ENCODE measurements at places on chromosomes 11 and 22. TPM values are rescaled to one million over a fixed set of nuclear protein-coding genes. Genes with fewer than 3 reads are reported as not detected.

Gene SYCE3
- total RNA-seq, result not detected

GRCh38 chr11:63504933-63505586 lies 824 bp upstream of the LGALS12 start:
- no peak for DNase-seq

GRCh38 chr11:35944503-35945136 lies 758 bp downstream of the LDLRAD3 start:
- DNase-seq, result no peak

- peak; percentile 28 for DNase-seq
These were observed 1.8 kb downstream of the ALKBH8 start for GRCh38 chr11:107563702-107564101.

DNA sequence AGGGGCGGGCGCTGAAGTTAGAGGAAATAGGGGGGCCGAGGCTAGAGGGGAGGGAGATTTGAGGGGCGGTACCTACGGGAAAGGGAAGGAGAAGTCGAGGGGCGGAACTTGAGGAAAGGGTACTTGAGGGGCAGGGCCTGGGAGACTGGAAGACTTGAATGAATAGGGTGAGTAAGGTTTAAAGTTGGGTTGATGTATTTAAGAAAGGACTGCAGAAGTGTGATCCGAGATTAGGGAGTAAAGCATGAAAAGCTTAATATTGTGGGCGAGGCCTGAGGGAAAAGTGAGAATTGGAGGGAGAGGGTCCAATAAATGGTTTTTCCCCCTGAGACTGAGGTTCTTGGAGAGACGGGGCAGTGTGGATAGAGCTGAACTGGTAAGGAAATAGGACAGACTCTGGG lies 723 bp downstream of the HSCB start:
- DNase-seq, result no peak

Gene DERL3
- 3.7 TPM for total RNA-seq

Gene OR8D1
- not detected for total RNA-seq

DNA sequence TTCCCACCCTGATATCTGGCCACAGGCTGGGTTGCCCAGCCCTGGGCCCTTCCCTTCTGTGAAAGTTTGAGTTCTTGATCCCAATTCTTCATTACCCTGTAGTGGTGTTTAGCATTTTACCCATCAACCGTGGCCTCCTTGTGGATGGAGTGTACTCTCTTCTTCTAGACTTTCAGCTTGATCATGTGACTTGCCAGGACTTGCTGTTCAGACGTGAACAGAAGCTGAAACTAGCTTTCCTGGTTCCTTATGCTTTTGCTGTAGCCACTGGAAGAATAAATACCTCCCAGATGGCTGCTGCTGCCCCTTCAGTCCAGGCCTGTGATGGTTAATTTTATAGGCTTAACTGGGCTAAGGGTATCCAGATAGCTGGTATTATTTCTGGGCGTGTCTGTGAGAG lies 32.7 kb upstream of the DAGLA start:
- DNase-seq, result no peak

GRCh38 chr11:71454470-71455113 lies 1.6 kb downstream of the NADSYN1 start:
- peak; percentile 43 for DNase-seq

Gene CPSF7
- 86.6 TPM for total RNA-seq

- no peak for DNase-seq
These were observed 33.6 kb upstream of the TUB start for GRCh38 chr11:8047382-8047781.

GRCh38 chr11:120241277-120241676 lies 1.3 kb downstream of the POU2F3 start:
- no peak for DNase-seq

GRCh38 chr11:30855383-30856006 lies 269.3 kb upstream of the MPPED2 start:
- DNase-seq, result no peak

Gene DDTL
- total RNA-seq, result 4.1 TPM

- no peak for DNase-seq
These were observed 7.8 kb downstream of the DCPS start for GRCh38 chr11:126311401-126312291.

Gene SCGB1D2
- not detected for total RNA-seq

Gene RAB39A
- not detected for total RNA-seq

DNA sequence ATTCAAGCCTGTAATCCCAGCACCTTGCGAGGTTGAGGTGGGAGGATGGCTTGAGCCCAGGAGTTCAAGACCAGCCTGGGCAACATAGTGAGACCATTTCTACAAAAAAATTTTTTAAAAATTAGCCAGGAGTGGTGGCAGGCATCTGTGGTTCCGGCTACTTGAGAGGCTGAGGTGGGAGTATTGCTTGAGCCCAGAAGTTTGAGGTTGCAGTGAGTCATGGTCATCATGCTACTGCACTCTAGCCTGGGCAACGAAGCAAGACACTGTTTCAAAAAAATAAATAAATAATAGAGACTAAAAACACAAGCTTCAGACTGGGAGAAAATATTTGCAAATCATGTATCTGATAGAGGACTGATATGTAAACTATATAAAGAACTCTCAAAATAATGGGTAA lies 33.2 kb downstream of the BTBD10 start:
- no peak for DNase-seq

GRCh38 chr11:7573558-7574296 lies 59.9 kb downstream of the PPFIBP2 start:
- DNase-seq, result no peak

GRCh38 chr22:47976219-47976618 lies 1213.8 kb downstream of the TBC1D22A start:
- DNase-seq, result no peak

DNA sequence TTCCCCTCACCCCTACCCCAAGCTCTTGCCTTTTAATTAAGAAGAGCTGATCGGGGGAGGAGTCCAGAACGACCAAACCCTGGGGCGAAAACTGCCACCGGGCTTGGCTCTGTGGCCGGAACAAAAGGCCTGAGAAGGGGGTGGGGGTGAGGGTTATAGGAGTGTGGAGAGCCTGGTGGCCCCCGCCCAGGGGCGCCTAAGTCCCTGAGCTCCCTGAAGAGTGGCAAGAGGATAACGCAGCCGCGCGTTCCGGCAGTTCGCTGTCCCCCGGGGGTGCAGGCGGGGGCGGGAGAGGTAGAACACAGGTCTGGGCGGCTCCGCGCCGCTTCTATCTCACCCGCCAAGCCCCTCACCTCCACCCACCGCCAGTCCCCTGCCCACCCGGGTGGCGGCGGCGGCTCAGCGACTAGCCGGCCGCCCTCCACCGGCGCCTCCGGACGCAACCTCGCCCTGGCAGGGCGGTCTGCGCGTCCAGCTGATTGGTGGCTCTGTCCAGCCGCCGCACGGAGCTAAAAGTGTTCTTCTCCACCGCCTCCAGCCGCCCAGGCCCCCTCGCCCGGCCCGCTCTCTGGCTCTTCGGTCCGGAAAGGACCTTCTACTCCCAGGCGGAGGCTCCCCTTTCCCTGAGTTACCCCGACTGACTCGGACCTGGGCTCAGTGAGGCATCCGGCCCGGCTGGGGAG lies 18.7 kb upstream of the BDNF start:
- peak; percentile 43 for DNase-seq

- DNase-seq, result no peak
These were observed 78.8 kb downstream of the LIF start for GRCh38 chr22:30167734-30168133.

- DNase-seq, result peak; percentile 68
These were observed 14.4 kb upstream of the SERPINH1 start for GRCh38 chr11:75547617-75548058.

GRCh38 chr11:47398551-47398950 lies 9.8 kb upstream of the SLC39A13 start:
- no peak for DNase-seq

GRCh38 chr11:69540118-69541000 lies 58.9 kb downstream of the LINC01488 start:
- no peak for DNase-seq

DNA sequence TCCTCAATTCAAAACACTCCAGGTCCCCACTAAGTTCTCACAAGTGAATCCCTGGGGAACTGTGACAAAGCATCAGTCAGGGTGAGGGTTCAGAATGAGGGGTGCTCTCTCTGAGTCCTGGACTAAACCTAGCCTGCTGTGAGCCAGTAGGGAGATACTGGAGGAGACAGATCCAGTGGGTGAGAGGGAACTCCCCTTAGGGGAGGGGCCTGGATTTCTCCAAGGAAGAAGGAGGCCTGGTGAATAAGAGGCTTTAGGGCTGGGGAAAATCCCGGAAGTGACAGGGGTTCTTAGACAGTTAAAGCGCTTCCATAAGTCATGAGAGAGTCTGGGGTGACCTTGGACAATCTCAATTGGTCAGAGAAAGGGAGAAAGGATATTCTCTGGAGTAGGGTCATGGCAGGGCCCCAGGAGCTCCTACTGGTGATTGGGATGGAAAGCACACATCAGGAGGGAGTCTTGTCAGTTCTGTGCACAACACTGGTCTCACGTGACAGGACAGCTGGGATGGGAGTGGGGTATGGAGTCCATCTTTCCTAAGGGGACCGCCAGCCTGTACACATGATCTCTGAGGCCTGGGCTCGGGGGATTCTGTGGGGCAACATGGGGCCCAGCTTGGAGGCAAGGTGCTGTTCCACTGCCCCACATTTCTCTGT lies 1.5 kb downstream of the TBC1D10A start:
- peak; percentile 39 for DNase-seq

DNA sequence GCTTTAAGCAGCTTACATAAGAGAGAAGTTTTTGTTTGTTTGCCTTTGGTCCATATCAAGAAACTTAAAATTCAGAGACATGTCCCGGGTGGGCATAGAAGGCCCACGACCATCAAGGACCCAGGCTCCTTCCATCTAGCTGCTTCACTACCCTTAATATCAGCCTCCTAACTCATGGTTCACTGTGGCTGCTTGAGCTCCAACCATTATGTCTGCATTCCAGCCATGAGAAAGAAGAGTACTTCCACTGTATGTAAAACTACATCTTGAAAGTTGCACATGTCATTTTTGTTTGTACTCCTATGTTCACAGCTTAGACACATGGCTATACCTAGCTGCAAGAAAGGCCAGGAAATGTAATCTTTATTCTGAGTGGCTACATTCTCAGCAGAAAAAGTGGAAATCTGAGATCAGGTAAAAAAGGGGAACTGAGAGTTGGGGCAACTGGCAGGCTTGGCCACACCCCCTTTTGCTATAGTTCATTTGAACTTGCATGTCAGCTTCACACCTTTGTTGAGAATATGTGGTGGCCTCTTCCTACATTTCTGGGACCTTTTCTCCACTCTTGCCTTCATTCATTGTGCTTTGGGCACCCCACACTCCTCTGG lies 81.3 kb upstream of the TP53I11 start:
- no peak for DNase-seq

DNA sequence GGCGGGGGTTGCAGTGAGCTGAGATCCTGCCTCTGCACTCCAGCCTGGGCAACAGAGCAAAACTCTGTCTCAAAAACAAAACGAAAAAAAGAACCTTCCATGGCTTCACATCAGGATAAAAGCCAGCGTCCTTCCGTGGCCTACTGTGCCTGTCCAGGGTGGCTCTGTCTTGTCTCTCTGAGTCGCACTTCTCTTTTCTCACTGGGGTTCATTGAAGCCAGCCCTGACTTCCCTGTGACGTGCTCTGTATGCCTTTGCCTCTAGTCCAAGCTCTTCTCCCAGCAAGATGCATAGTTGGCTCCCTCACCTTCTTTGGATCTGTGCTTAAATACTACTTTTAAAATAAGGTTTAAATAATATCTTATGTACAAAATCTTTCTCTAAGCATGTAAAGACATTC lies 11.6 kb downstream of the ATXN10 start:
- DNase-seq, result no peak

DNA sequence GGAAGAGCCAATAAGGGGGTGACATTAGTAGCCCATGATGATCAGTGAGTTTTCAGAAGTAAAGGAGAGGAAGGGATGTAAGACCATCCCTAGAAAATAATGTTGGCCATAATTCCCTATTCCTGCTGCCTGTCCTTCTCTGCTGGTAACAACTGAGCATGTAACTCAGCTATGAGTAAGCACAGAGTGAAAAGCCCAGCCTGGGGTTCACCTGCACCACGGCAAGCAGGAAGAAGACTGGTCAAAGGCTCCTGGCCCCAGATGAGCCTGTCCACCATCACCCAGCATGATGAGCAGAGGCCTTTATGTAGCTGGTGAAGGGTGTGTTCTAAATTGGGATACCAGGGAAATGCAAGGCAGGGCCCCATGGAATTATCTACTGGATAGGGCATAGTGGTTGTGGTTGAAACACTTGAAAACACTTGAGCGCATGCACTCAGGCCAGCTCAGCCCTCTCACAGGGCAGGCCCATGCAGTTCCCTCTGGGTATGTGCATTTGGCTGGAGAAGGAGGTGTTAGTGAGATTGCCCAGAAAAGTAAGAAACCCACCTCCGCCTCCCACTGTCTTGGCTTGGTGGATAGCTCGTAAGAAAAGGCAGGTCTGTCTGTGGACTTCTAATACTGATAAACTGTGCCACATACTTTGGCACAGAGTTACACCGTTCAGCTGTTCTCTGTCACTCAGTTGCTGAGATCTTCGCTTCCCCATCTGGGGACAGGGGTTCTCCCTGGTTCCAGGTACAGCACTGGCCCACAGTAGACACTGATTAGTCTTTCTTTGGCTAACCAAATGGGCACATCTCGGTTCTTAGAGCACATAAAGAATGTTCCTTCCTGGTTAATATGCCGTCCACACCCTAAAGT lies 86.8 kb downstream of the AMOTL1 start:
- DNase-seq, result no peak

GRCh38 chr11:1827095-1827813 lies 7.5 kb upstream of the SYT8 start:
- DNase-seq, result peak; percentile 93

DNA sequence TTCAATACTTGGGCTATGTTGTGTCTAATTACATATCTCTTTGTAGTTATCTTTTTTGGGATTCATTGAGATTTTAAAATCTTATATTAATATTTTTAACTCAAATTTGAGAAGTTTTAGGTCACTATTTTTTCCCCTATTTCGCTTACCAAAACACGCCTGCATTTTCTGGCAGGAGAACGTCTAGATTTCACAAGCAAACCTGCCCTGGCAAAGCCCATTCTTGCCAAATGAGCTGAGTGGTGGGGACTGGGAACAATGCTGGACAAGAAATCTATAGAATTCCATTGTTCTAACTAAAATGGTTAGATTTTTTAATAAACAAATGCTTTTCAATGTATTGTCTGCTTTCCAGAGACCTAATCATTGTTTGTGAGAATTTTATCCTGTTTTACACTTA lies 1283.7 kb upstream of the RAG2 start:
- no peak for DNase-seq

GRCh38 chr22:49992921-49993648 lies 19.5 kb downstream of the IL17REL start:
- DNase-seq, result peak; percentile 78

- DNase-seq, result no peak
These were observed 31.0 kb upstream of the PICALM start for GRCh38 chr11:86099874-86100273.

DNA sequence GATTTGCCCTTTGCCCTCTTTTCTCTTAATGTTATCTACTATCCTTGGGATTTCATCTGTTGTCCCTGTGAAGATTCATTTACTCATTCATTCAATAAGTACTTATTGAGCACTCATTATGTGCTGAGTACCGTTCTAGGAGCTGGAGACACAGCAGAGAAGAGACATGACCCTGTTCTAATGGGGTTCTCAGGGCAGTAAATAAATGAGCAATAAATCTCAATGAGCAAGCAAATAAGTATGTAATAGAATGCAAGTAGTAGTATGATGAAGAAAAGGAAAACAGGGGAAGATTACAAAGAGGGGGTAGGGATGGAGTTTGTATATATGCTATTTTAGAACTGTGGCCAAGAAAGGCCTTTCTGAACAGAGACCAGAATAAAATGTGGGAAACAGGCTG lies 34.2 kb upstream of the NRIP3 start:
- DNase-seq, result no peak
